RCC 7860 (cell line): ENCODE measurements at places on chromosomes 2 and 18.

DNA sequence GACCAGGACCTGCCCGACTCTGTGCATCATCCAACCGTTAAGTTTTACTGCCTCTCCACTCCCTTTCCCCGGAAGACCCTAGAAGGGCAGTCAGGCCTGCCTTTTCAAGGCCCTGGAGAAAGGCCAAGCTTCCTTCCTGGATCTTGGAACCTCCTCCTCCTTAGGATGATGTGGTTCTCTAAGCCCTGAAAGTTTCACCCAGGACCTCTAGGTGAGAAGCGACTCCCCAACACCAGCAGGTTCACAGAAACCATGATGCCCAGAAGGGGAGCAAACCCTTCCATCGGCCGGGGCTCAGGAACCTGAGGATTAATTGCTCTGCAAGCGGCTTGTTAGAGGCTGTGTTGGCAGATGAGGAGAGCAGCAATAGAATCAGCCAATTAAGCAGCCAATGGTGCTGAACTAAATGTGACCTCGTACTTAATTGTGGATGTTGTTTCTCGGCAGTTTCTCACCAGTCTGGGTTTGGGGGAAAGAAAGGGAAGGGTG lies 94.2 kb upstream of the FZD7 start:
- no peak for DNase-seq

DNA sequence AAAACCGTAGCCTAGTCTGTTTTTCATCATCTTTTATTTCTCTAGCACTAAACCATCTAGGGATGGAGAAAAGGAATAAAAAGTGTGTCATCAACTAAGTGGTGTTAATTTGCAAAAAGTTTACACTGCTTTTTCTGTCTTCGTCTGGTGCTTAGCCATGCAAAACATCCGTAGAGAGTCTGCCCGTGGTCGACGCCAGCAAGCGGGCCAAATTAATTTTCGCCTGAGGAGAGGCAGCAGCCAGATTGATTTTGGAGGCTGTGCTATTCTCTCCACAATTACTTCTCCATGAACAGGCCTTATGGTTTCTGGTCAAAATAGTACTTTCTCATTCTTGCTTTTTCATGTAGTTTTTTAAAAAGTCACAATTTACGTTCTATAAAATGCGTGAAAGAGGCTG lies 46.3 kb downstream of the TNFRSF11A start:
- DNase-seq = no peak

GRCh38 chr2:45607701-45608100 lies 3.4 kb downstream of the SRBD1 start:
- DNase-seq = peak; percentile 17

GRCh38 chr2:129801575-129801974 lies 177.9 kb upstream of the RAB6C start:
- peak; percentile 71 for DNase-seq

- DNase-seq = no peak
Measured at GRCh38 chr18:78790511-78790910, 189.1 kb upstream of the SALL3 start.

GRCh38 chr18:23162473-23162872 lies 27.2 kb downstream of the CABLES1 start:
- no peak for DNase-seq

DNA sequence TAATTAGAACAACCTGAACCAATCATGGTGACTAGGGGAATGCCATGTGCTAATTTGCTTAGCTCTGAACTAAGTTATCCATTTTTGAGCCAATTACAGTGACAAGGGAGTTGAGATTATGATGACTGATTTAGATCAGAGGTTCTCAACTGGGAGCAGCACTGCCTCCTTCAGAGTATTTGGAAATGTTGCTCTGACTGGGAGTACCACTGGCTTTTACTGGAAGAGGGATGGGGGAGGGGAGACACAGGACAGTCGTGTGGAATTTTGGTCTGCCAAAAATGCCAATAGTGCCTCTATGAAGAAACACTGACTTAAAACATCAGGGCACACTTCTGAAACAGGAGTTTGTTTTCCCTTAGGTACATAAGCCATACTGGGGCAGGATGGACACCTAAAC lies 48.1 kb upstream of the VPS54 start:
- DNase-seq = no peak

- no peak for DNase-seq
Measured at GRCh38 chr2:169294001-169294675, 68.2 kb downstream of the LRP2 start.

DNA sequence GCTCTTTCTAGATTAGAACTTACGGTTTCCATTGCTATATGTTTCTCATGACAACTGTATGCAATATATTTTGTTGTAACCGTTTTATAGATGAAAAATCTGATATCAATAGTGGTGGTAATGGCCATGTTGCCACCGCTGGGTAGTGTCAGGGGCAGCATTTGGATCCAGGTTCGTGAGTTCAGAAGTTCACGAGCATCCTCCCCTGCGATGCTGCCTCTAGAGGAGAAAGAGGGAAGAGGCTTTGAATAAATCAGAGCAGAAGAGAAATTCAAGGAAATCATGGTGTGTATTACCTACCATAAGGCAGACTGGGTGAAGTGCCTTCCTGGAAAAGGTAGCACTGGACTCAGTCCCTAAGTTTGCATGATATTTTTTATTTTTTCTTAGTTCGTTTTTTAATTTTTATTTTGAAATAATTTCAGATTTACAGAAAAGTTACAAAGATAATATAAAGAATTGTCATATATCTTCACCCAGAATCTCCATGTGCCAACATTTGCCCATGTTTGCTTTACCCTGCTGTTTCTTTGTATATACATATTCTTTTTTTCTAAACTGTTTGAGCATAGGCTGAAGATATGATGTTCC lies 3.3 kb upstream of the ZBTB7C start:
- peak; percentile 23 for DNase-seq

DNA sequence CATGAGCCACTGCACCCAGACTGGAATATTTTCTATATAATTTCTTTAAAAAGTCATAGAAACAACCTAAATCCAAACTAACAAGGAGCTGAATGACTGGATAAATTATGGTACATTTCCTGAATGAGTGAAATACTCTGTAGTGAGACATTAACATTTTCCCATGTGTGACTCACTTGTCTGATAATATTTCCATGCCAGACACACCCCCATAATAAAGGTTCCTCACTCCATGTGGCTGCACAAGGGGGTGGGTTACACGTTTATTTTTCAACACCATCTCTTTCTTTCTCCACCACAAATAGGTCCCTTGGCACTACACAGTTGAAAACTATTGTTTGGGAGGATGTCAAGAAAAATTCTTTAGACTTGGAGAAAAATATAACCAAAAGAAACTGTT lies 266.3 kb upstream of the LYPD1 start:
- DNase-seq = peak; percentile 17

GRCh38 chr2:48248251-48248933 lies 281.6 kb upstream of the STON1 start:
- peak; percentile 79 for DNase-seq

- no peak for DNase-seq
Measured at GRCh38 chr2:217149087-217149660, 289.3 kb upstream of the TNP1 start.

- no peak for DNase-seq
Measured at GRCh38 chr2:23793476-23793875, 133.4 kb downstream of the ATAD2B start.

DNA sequence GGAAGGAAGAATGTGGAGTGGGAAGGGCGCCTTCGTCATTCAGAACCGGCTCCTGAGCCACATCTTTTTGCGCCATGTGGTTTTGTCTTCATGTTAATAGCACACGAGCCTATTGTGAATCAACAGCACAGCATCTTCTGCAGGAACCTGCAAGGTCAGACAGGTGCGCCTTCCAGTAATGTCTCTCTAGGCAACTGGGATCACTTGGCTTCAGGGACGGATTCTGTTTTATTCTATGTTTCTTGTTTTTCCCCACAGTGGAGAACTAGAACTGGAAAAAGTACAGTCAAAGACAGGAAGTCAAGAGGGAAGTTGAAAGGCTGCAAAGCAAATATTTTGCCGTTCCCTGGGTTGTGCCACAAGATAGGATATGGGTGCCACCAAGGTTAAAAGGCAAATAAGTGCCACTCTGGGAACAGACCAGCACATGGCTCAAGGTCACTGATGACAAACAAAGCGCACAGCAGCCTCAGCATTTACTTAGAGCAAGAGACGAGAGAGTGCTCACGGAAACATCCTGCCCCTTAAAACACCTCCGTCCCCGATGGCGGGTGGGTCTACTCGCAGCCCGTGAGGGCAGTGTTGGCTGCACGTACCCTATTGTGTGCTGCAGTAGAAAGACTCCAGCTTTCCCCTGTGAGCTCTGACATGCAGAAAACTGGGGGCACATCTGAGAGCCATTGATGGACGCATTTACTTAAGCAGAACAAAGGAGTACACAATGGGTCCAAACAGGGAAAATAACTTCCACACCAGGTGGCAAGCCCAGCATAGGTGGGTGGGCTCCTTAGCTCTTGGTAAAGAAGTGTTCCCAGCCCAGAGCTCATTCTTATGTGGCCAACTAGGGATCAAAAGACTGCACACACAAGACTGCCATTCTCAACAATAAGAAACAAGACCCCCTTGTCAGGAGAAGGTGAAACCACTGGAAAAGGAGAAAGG lies 107.2 kb upstream of the PARD3B start:
- DNase-seq = no peak

- no peak for DNase-seq
Measured at GRCh38 chr2:41932241-41933045, 115.4 kb upstream of the PKDCC start.

DNA sequence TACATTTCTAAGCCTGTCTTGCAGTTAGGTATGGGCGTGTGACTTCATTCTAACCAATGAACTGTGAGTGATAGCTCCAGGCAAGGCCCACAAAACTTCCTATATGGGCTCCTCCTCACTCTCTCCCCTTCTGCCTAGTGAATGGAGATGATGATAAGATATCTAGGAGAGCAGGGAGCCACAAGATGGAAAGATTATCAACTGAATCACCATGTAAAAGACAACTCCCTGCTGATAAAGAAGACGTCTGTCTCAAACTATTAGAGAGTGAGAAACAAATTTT lies 237.1 kb downstream of the GPD2 start:
- no peak for DNase-seq

- DNase-seq = no peak
Measured at GRCh38 chr2:26052740-26053139, 18.9 kb downstream of the RAB10 start.

GRCh38 chr2:122610948-122611609 lies 855.6 kb downstream of the TSN start:
- no peak for DNase-seq

GRCh38 chr18:79211844-79212243 lies 142.7 kb downstream of the ATP9B start:
- no peak for DNase-seq

DNA sequence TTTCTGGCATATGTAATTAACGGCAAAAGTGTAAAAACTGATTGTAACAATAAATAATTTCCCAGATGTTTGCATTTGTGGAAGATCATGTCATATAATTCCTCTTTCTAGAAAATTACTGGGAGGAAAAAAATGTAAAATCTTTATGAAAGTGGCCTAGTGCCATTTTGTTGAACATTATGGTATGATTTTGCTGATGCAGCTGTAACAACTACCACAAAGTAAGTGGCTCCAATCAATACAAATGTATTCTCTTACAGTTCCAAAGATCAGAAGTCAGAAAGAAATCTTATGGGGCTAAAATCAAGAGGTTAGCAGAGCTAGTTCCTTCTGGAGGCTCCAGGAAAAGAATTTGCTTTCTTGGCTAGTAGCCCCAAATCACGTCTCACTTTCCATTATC lies 281.4 kb downstream of the CCDC178 start:
- DNase-seq = no peak

GRCh38 chr2:216298719-216299495 lies 73.4 kb downstream of the MARCHF4 start:
- peak; percentile 88 for DNase-seq

DNA sequence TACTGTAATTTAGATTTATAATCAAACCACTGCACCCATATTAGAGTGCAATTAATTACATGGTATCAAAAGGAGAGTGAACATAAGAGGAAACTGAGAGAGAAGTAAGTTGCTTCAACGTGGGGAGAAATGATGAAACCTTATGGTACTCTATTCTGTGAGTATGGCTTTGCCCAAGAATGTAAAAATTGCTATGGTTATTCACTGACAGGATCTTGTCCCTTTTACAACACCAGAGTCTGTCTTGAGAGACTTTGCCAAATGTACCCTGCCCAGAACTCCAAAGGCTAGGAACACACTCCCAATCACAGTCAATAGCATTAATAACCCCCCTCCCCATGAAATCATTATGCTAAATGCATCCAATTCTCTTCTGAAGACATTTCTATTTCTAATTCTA lies 974.8 kb upstream of the POU3F3 start:
- DNase-seq = no peak

GRCh38 chr2:134402410-134402809 lies 148.5 kb downstream of the MGAT5 start:
- DNase-seq = no peak

DNA sequence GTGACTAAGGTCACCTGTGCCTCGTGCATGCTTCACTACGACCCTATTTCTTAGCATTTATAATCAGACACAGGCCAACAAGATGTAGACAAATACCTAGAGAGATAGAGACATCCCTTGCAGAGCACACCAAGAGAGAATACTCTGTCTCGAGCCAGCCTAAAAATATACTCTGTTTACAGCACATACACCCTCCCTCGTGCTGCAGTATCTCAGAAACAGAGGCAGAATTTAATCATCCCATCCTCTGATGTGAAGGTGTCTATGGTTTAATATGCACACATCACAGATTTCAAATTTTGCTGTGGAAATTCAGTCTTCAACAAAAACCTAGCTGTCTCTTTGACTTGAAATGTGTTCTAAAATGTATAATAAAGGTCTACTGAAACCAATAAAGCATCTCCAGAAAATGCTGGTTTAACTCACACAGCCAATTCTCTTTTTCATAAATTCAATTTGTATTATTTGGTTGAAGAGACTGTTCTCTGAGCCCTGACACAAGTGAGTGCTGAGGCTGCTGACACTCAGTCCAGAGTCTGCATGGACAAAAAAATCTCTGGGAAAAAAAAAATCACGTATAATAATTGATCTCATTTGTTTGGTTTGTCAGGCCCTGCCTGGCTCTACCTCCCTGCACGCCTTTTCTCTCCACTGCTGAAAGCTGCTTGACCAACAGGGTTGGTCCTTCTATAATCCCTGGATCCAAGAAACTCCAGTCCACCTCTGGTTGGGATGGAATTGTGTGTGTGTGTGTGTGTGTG lies 142.0 kb upstream of the FSHR start:
- DNase-seq = no peak

- DNase-seq = peak; percentile 44
Measured at GRCh38 chr2:127081826-127082633, 24.9 kb downstream of the BIN1 start.

DNA sequence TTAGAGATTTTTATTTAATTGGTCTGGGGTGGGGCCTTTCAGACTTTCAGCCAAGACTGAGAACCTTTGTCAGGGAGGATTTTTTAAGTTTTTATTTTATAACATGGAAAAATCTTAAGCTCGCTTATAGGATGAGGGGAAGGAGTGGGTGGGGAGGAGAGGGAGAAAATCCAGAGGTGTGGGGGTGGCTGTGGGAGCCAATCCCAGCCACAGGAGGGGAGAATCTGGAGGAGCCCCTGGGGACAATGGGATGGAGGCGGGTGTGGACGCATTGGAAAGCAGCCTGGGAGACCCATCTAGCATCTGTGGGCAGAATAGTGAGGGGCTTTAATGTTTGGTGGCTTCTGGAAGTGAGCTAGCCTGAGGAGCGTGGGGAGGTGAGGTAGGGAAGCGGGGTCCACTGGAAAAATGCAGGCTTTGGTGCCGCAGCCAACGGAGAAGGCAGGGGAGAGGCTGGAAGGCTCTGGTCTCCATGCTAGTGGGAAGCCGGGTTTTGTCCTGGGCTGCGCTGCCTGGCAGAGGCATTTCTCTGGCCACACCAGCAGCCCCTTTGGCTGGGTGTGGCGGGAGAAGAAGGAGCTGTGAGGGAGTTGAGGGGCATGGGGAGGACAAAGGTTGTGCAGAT lies 11.5 kb upstream of the INPP5D start:
- DNase-seq = no peak
